ENCODE measurements at places on chromosomes 3 and 15.

GRCh38 chr3:154301561-154301960, 22.7 kb downstream of the DHX36 start:
- DNase-seq = no peak

- no peak for DNase-seq
Measured at GRCh38 chr3:176447369-176447768, 749.9 kb downstream of the TBL1XR1 start.

DNA sequence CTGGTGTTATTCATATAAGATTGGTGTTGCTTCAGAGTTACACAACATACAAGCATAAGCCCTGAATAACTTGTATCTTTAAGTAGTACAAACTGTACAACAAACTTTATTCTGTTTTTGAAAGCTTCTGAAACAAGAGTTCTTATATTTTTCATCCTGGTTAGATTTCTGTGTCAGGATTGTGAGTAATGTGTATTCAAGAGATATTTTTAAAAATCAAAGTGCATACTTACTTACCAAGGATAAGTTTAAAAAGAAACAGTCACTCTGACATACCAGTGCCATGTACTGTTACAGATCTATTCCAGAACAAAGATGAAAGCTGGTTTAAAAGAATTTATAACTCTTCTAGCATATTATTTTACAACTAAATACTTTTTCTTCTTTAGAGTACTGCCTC, 755.1 kb downstream of the ZPLD1 start:
- no peak for DNase-seq

- DNase-seq = no peak
Measured at GRCh38 chr3:65939801-65940246, 98.9 kb downstream of the MAGI1 start.

GRCh38 chr3:33921608-33922007, 123.2 kb downstream of the PDCD6IP start:
- no peak for DNase-seq

DNA sequence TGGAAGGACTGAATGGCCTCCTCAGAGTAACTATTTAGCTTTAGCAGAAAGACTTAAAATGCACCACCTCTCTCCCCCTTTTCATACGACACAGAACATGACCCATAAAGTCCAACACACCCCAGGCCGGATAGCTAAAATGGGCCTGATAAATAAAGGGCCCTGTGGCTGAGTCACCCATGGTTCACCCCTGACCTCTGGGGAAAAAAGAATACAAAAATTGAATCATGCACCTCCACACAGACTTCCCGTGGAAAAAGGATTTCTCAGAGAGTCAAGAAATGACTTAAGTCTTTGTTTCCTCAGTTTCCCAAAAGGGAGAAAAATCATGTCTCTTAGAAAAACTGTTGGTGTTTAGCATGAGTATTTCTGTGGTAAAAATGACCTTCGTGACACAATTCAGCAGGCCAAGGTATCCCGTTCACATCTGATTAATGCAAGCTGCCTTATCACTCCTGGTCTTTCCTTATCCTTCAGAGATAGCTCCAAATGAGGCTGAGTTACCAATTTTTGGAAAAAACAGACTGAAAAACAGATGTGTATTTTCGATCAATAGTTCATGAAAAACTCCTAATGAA, 34.0 kb upstream of the ARHGEF3 start:
- no peak for DNase-seq

DNA sequence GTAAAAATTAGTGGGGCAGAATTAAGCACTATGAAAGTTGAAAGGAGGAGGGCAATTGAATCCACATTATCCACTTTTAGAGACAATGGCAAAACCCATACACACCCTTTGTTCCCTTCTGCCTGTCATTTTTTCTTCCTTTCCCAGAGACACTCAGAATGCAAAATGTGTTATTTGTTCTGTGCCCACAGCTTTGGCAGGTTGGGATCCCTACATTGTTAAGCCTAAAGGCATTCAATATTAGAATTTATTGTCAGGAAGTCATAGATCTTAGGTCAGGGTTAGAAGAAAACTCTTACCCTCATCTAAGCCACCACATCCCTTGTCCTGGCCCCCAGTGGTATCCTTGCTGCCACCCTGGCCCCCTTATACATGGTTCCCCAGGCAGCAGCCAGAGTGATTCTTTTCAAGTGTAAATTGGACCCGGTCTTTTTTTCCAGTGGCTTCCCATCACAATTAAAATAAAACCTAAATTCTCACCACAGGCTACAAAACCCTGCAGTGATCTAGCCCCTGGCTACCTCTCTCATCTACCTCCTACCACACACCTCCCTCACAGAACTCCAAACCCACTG, 470.1 kb upstream of the ATP11B start:
- no peak for DNase-seq
